PC-3 (cell line): ENCODE measurements at places on chromosomes 16 and 17.

GRCh38 chr17:55672585-55673501, 49.8 kb downstream of the TMEM100 start:
- no peak for DNase-seq

GRCh38 chr17:83083368-83084201, 4.2 kb downstream of the METRNL start:
- peak; percentile 86 for DNase-seq

DNA sequence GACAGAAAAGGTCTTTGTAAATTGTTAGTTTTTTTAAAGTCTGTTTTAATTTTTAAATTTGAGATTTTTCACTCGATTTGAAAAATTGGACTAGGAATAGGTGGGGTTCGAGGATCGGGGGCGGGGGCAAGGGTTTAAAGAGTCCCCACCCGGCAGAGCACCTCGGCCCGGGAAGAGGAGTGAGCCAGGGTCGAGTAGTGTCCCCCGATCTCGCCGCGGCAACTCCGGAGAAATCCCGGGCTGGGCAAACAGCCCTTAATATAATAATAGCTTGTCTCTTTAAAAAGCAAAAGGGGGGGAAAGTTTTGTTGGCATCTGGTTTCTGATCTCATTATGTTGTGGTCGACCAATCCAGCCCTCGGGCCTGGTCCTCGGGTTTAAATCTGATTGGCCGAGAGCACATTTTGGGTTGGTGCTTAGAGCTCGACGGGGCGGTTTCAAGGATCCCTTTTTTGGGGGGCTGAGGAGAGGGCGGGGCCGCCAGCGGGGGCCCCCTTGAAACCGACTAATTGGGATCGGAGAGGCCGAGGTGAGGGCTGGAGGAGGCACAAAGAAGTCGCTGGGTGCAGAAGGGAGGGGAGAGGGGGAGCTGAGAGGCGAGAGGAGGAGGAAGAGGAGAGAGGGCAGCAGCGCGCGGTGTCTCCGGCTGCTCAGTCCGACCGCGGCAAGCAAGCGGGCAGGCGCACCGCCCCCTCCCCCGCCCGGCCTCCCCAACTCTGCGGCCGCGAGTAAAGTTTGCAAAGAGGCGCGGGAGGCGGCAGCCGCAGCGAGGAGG, at the start of gene FZD2:
TSS of gene FZD2 (plus strand) at position 653 of the 775 bp plus-strand sequence. CDS start 205 bp downstream, outside the sequence.
- DNase-seq = peak; percentile 98

DNA sequence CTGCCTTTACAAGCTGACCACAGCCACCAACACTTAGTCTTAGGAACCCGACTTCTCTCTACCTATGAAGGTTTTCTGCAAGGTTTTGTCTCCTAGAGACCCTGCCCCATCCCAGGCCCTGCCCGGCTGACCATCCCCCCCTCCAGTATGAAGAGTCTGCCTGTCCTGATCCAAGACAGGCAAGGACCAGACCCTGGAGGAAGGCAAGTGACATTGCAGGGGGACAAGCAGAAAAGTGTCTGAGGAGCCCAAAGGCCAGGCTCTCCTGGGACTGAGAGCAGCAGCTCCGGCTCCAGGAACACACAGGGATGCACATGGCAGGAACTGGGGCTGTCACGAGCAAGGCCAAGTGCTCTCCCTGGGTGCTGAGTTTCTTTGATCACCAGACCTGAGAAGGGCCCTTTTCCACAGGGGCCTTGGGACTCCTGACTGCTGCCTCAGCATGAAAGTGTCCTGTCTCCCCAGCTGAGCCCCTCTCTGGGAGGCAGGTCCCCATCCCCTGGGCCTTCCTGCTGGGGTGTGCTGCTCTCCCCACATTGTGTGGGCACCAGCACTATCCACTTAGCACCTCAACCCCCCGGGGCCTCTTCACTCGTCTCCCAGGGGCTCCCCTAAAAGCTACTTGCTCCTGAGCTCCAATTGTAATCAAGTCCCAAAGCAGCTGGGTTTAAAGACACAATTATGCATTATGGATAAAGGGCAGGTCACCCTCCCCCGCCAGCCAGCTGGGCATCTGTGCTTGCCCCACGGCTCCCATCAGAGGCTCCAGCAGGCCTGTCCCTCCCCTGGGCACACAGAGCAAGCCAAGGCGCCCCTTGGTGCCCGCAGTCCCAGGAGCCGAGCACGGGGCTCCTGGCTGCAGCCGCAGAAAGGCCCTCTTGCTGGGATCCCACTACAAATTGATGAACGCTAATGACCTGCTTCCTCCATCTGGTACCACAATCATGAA, 11.6 kb upstream of the CACNG4 start:
- no peak for DNase-seq

GRCh38 chr16:84137287-84137686, 7.7 kb downstream of the HSDL1 start:
- no peak for DNase-seq

DNA sequence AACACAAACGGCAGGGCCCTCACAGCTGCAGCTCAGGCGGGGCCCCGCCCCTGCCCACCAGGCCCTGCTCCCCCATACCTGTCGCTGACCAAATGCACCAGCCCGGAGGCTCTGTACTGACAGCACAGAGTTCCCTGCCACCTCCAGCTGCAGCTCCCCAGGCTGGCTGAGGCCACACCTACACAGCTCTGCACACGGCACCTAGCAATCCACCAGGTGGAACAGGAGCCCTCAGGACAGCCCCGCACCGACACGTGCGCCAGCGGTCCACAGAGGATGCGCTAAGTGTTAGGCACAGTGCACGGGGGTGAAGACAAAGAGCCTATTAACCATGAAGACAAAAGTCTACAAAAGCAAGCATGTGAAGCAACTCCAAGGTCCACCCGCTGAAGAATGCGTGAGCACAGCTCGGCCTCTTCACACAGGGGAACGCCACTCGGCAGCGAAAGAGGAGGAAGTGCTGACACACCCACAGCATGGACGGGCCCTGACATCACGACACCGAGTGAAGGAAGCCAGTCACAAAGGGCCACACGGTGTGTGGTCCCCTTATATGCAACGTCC, 5.4 kb downstream of the ZCCHC14 start:
- no peak for DNase-seq

DNA sequence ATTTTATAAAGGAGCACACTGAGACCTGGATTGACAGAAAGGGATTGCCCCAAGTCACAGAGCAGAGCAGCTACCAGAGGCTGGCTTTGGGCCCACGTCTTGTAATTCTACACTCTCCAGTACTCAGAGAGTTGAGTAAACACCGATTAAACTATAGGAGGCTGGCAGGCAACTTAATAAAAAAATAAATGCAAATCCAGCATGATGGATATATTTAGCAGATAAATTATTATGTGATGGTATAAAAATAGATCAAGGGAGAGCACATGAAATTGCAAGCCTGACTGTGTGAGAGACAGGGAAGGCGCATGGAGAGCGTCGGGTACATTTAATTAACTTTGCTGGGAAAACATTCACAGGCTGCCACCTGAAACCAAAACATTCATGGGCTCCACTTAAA, 87.7 kb upstream of the CCL2 start:
- DNase-seq = no peak

DNA sequence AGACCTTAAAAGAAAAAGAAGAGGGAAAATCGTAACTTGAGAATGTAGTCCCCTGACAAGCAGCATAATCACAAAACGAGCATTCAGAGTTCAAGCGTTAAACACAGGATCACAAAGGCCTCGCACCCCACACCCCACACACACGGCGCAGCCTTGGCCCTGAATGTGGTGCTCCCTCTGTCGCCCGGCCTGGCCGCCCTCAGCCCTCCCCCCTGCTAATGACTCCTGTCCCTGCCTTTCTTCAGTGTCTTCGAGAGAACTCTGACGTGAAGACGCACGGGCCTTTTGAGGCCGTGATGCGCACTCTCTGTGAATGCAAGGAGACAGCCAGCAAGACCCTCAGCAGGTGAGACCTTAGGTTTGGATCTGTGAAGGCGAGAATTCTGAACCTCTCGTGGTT, 47.5 kb upstream of the ENDOV start:
- DNase-seq = no peak

- DNase-seq = no peak
Observed at GRCh38 chr17:21166595-21167210, 39.9 kb downstream of the DHRS7B start.

GRCh38 chr17:48611681-48612455, 1.1 kb upstream of the HOXB7 start:
- DNase-seq = no peak

DNA sequence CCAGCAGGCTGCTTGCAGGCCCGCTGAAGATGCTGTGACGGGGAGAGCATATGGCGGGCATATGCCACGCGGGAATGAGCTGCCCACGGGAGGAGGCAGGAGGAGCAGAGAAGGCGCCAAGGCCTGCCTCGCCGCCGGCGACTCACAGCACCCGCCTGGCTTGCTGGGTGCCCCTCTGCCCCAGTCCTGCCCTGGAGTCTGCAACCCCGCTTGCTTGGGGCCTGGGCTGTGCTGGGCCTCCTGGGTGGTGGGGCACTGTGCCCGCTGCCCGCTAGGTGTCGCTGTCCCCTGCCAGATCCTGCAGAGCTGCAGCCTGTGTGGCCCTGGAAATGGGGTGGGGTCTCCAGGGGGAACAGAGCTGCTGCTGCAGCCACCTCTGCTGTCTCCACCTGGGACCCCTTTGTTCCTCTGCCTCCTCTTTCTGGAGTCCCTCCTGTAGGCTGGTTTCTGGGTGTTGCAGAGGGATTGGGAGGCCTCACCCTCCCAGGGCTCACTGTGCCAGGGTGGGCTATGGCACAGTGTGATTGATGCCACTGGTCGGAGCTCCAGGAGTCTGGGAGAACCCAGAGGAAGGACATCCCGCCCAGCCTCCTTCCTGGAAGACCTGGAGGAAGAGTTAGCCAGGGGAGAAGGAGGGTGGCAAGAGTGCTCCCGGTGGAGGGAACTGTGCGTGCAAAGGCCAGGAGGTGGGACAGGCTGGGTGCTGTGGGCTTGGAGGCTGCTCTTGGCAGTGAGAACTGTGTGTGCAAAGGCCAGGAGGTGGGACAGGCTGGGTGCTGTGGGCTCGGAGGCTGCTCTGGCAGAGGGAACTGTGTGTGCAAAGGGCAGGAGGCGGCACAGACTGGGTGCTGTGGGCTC, 141.0 kb upstream of the CIBAR2 start:
- peak; percentile 31 for DNase-seq

- DNase-seq = peak; percentile 51
Observed at GRCh38 chr16:31460582-31461002, 1.3 kb downstream of the ARMC5 start.

DNA sequence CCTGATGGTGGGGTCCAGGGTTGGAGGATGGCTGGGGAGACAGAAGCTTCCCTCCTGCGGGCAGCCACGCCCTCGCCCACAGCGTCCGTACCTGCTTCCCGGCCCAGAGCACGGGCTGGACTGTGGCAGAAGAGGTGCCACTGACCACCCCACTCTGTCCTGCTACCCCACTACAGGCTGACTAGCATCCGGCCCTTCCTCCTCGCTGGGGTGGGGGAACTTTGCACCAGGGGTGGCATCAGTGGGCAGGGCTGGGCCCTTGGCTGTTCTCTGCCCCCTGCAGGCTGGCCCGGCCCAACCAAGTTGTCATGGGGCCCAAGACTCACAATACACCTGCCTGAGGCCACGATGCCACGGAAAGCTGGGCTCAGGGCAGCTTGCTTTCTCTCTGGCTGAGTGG, 73.0 kb downstream of the KLHDC4 start:
- no peak for DNase-seq

DNA sequence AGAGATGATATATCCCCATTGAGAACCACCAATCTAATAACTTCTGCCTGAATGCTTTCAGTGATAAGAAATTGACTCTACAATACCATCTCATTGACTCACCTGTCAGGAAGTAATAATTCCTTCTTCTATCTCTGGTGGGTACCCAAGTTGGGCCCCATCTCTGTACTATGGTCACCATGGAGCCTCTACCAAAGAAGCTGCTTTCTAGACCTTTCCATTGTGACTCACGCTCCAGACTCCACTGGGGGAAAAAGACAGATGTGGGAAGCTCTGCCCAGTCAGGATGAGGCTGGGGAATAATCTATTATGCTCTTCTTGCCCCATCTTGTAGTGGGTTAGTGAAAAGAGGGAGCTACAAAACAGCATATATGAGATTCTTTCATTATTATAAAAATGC, 100.4 kb downstream of the COPRS start:
- DNase-seq = no peak

GRCh38 chr16:81520560-81521135, 76.0 kb downstream of the CMIP start:
- DNase-seq = no peak

- no peak for DNase-seq
Observed at GRCh38 chr17:72795941-72796340, 296.5 kb downstream of the SLC39A11 start.

DNA sequence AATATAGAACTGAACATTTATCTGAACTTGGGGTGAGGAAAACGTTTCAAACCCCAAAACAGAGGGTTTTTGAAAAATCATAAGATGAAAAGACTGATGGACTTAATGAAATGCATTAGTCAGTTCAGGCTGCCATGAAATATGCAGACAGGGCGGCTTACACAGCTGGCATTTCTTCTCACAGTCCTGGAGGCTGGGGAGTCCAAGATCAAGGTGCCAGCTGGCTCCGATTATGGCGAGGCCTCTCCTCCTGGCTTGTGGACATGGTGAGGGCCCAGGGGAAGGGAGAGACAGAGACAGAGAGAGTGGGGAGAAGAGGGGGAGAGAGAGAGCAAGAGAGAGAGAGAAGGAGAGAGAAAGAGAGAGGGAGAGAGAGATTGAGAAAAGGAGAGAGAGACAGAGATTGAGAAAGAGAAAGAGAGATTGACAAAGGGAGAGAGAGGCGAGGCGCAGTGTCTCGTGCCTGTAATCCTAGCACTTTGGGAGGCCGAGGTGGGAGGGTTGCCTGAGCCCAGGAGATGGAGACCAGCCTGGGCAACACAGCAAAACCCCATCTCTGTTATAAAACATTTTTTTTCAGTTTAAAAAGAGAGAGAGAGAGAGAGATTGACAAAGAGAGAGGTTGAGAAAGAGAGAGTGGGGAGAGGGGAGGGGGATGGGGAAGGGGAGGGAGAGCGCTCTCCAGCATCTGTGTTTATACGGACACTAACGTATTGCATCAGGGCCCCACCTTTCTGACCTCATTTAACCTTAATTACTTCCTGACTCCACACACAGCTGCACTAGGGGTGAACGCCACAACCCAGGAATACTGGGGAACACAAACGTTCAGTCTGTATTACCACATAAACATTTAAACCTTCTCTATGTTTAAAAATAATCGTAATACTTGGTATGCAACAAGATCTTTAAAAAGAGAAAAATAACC, 24.6 kb upstream of the RPH3AL start:
- no peak for DNase-seq

GRCh38 chr17:35750526-35751395, 2.3 kb downstream of the GAS2L2 start:
- DNase-seq = no peak

DNA sequence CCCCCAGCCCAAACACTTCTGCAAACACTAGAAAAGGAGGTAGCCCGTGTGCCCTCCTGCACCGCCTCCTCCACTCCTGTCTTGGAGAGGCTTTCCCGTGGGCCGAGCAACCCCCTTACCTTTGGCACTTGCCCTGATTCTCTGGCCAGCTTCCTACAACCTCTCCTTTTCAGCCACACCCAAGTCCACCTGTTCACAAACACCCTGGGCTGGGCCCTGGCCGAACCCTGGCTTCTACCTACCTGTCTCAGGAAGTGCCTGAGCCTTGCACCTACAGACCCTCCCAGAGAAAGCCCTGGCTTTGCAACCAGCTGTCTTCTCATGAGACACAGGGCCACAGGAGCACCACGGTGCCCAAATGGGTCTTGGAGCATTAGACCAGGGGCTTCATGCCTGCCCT, 2.0 kb upstream of the ANTKMT start:
- DNase-seq = no peak
